Right cardiac atrium (tissue), 5 donors: ENCODE measurements at places on chromosomes 12 and 14.

- DNase-seq: no peak
Observed at GRCh38 chr12:80443974-80444666, at the start of gene PTPRQ. TSS of gene PTPRQ (plus strand) at chr12:80444235. CDS start at chr12:80444346, 111 bp downstream.

- no peak for DNase-seq
Observed at GRCh38 chr12:89474615-89475014, 50.0 kb downstream of the GALNT4 start.

GRCh38 chr12:72081777-72082176 is 143.1 kb downstream of the TPH2 start:
- no peak for DNase-seq

GRCh38 chr14:100873096-100873482 is 30.4 kb downstream of the RTL1 start:
- no peak for DNase-seq

DNA sequence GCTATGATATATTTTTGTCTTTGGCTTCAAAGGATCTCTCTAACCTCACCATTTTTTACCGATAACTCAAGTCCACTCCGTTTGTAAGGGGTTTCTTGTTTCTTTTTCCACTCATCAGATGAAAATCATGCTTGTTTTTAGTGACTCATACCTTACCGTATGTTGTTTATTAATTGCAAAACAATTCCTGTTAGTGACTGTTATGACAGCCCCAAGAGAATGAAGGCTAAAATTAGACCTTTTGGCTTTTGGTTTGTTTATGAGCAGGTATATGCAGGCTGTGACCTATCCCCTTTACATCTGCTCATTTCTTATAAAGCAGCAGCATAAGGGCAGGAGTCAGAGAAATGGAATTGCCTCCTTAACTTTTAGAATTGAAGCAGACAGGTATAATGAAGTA is 319.8 kb downstream of the CEP128 start:
- no peak for DNase-seq

- no peak for DNase-seq
Observed at GRCh38 chr14:77268989-77269600, 1.9 kb downstream of the NGB start.

- no peak for DNase-seq
Observed at GRCh38 chr12:63238892-63239291, 87.9 kb upstream of the AVPR1A start.

- no peak for DNase-seq
Observed at GRCh38 chr12:120639771-120640721, at the start of gene CABP1. TSS of gene CABP1 (plus strand) at chr12:120640626. CDS start at chr12:120640686, 60 bp downstream.

DNA sequence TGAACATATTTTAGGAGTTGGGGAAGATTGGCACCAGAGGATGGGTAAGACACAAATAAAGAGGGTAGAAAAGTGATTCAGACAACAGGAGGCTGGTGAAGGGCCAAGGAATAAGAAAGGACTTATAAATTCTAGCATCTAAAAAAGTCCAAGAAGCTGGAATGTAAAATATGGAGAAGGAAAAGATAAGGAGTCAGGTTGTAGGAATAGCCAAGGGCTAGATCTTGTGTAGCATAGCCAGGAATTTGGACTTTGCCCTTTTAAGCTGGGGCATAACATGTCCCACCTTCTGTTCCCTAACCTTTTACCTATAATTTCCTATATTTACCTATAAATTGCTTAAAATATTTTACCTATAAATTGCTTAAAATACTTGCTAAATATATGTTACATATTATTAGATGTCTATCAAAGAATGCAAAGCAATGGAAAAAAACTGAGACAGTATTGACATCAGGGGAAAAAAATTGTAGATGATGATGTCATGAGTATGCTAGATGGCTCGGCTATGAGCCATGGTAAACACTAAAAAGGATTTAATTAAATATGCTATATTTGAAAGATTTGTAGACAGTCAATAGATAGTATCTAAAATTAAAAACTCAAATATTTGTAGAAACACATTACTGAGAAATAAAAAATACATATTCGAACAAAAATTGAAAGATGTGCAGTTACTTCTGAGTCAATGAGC is 99.7 kb upstream of the PLEKHG7 start:
- no peak for DNase-seq

DNA sequence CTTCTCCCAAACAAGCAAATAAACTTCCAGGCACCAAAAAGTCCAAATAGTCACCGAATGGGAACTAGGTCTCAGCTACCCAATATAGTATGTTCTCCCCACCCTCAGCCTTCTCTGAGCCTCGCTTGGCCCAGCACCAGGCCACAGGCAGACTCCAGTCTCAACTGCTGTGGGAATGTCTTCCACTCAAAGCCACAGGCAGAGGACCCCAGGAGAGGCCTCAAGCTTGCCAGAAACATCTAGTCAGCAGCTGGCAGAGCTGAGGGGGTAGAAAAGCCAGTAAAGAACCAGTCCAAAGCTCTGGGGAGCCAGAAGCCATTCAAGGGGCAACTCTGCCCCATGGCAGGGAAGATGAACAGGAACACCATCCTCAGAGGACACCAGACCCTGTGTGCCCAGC is 41.8 kb downstream of the FMNL3 start:
- DNase-seq: peak; percentile 70

DNA sequence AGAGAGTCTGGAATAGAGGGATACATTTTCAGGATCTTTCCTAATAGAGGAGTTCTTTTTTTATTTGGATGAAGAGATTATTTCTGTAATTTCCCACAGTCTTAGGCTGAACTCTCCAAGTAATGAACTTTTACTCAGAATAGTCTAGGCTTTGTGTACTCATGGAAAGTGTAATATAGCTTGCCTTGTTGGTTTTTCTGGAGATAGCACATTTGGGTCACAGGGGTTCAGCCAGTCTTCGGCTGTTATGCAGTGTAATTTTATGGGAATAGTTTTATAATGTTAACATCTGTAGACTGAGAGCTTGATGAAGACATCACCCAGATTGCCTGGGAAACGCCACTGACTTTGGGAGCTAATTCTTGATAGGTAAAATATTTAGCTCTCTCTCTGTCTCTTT is 450.8 kb downstream of the RAD51B start:
- DNase-seq: no peak

DNA sequence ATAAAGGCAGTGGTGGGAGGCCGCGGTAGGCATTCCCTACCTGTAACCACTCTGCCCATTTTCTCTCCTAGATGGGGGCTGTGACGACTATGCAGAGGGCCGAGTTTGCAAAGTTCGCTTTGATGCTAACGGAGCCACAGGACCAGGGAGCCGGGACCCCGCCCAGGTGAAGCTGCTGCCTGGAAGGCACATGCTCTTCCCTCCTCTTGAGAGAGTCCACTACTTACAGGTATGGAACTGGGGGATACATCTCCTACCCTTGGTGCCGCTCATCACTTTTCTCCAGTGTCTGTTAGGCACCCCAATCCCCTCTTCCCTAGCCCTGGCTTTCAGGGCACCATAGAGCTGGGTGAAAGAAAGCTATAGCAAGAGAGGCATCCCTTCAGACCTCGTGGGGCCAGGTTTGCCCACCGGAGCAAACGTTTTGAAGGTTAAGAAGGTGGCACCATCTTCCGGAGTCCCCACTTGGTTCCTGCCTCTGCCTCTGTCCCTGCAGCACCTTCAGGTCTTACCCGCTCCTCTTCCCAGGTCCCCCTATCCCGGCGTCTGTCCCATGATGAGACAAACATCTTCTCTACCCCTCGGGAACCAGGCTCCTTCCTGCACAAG is 2.0 kb upstream of the P3H3 start:
- DNase-seq: no peak

GRCh38 chr12:29299633-29300032 is 81.3 kb downstream of the ERGIC2 start:
- no peak for DNase-seq

- DNase-seq: no peak
Observed at GRCh38 chr12:95528431-95528830, 22.8 kb downstream of the USP44 start.

DNA sequence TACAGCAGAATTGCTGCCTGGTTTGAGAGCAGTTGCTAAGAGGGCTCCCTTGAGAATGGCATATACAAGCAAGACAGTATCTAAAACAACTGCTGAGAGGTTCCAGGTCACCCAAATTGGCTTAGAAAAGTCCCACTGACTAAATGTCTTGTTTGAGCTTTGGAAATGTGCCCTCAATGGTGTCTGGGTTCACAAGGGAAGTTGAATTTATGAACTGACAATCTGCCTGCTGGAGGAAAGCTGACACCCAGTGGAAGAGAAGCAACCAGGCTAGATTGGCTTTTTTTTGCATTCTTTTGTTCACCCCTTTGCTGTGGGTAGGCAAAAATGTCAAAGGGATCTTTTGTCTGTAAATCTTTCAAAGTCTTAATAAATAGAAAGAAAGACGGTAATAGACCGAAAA is 44.6 kb upstream of the NPFF start:
- DNase-seq: no peak

- no peak for DNase-seq
Observed at GRCh38 chr14:93083917-93084316, 31.8 kb downstream of the ITPK1 start.

DNA sequence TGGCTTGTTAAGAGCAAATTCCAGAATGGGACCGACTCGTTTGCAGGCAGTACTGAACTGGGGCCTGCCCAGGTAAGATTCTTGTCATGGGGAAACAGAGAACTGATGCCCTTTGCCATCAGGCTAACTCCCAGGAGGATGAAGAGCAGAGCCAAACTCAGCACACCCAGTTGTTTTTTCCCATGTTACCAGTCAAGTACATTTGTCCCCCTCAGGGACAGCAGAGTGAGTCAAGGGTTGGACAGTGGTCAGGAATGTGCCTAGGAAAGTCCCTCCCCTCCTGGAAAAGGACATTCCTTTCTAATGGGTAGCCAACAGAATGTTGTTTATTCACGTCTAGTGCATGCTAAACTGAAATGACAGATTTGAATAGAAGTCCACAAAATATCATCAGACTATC is 1.6 kb downstream of the ART4 start:
- peak; percentile 75 for DNase-seq

GRCh38 chr14:75339059-75339458 is 60.4 kb downstream of the FOS start:
- DNase-seq: no peak

- no peak for DNase-seq
Observed at GRCh38 chr14:55451950-55452349, 11.5 kb upstream of the TBPL2 start.

DNA sequence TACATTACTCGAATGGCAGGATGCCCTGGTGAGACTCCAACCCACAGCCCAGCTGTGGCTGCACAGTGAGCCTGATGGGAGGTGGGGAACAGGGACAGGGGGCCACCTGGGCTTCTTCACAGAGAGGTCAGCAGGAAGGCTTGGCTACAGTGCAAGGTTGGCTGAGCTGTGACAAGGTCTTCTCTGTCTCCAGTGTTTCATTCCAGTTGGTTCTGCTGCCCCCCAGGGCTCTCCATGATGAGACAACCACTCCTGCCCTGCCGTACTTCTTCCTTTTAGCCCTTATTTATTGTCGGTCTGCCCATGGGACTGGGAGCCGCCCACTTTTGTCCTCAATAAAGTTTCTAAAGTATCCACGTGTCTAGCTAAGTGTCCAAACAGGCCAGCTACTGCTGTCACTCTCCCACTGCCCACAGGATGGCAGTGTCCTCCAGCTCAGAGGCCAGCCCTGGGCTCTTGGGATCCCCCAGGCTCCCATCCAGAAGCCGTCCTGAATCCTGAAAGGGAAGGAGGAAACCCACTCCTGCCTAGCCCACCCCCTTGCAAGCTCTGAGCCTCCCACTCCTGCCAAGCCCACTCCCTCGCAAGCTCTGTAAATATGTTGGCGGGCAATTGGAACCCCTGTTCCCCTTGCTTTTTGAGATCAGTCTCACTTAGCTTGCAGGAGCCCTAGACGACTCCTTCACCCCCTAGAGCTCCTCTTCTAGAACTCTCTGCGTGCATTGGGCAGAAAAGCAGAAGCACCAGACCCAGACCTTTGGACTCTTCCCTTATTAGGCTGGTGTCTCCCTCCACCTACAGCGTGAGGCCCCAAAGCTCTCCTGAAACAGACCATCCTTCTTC is 5.4 kb downstream of the C1QL4 start:
- DNase-seq: peak; percentile 85

GRCh38 chr12:73947326-73948026 is 590.2 kb upstream of the ATXN7L3B start:
- DNase-seq: no peak

DNA sequence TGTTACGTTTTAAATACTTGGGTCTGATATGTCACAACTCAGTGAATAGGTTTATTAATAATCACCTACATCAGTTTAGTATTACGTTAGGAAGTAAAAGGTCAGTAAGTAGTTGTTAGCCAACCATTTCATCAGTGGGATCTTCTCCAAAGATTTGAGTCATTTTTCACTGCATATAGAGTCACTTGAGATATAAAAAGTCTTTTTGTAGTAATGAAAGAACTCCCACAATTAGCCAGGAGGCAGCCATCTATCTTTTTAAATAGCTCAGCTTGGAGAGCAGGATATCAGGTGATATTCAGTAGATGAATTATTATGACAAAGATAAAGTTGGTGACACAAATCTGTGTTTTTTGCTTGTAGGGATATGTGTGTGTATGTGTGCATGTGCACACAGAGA is 309.3 kb downstream of the PDZRN4 start:
- DNase-seq: no peak

- DNase-seq: no peak
Observed at GRCh38 chr12:47889040-47889439, 15.8 kb downstream of the VDR start.

DNA sequence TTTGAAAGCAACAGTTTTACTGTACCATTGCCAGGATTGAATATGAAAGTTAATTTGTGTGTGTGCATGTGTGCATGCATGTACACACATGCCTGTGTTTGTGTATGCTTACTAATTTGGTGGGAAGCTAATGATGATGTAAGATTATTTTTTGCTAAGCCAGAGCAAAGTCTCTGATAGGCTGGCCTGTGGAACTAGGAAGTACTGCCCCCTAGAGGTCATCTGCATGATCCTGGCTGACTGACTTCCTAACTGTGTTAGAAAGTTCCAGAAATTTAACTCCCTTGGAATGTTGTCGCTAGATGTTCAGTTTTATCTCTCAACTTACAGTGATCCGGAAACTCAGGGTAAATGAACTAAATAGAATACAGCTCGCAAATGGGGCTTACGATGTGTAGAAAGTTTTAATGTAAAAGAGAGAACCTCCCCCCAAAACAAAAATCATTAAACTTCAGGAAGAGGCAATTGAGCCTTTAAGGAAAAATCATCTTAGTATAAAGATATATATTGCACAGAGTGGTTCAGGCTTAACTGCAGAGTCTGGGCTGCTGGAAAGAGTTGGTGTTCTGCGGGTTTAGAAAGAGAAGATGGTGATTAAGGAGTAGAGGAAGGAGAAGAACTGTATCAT is 34.3 kb upstream of the SLC38A1 start:
- DNase-seq: no peak
